Left ventricle myocardium superior (tissue), 1 donor: ENCODE measurements at places on chromosomes 2 and 18. TPM values are rescaled to one million over a fixed set of nuclear protein-coding genes. Genes with fewer than 3 reads are reported as not detected.

GRCh38 chr2:8454797-8455196 lies 227.1 kb upstream of the ID2 start:
- DNase-seq, result peak; percentile 50

DNA sequence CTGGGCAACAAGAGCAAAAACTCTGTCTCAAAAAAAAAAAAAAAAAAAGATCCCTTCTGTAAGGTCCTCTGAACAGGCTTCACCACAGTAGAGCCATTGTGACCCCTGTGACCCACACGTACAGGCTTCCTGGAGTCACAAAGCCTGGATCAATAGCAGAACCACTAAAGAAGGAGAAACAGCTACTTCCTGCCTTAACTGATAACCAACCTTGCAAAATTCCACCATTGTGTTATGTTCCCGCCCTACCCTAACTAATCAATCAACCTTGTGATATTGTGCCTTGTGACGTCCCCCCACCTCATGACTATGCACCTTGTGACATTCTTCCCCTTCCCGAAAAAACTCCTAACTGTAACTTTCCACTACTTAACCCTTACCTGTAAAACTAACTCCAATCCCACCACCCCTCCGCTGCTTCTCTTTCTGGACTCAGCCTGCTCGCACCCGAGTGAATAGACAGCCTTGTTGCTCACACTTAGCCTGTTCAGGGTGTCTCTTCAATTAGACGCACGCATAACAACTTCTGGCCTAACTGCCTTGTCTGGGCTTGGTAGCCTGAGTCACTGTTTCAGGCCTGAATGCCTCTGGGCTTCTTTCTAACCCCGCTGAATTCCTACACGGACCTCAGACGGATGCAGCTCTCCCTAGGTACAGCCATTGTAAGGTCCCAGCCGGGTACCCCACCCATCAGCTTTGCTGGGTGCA lies 13.9 kb downstream of the SCYGR8 start:
- DNase-seq, result no peak

GRCh38 chr2:150911766-150912280 lies 349.8 kb downstream of the RBM43 start:
- peak; percentile 49 for DNase-seq

GRCh38 chr2:19377717-19378116 lies 19.3 kb upstream of the OSR1 start:
- no peak for DNase-seq

DNA sequence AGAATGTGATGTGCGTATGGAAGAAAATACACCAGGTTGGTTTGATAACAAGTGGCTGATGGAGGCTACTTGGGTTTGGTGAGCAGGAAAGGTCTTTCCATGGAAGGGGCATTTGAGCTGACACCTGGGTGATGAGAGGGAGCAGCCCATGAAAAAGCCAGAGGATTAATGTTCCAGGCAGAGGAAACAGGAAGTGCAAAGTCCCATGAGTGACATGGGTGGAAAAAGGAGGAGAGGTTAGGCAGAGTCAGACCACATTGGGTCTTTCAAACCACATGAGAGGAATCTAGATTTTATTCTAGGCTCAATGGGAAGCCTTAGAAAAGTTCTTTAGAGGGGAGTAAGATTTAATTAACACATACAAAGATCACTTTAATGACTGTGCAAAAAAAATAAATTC lies 195.7 kb downstream of the LRATD1 start:
- DNase-seq, result no peak

DNA sequence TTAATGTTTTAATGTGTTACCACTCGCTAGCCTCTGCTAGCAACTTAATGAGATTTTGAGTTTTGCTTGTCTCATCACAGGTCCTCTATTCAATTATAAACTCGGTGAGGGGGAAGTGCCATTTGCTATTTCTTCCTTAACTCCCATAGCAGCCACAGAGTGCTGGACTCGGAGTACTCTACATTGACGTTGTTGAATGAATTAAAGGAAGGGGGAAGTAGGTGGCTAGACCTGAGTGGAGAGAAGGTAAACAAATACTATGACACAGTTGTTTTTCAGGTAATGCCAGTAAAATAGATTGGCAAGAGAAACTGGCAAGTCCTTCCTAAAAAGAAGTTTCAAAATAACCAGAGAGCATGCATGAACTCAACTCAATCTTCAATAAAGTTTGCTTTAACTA lies 339.3 kb downstream of the HRH4 start:
- no peak for DNase-seq

GRCh38 chr2:174112073-174112472 lies 136.3 kb downstream of the OLA1 start:
- DNase-seq, result no peak

GRCh38 chr2:196821195-196821594 lies 12.0 kb upstream of the C2orf66 start:
- no peak for DNase-seq

- no peak for DNase-seq
Measured at GRCh38 chr2:26448651-26449050, 29.3 kb downstream of the OTOF start.

GRCh38 chr18:71028285-71028762 lies 739.5 kb downstream of the SOCS6 start:
- no peak for DNase-seq

DNA sequence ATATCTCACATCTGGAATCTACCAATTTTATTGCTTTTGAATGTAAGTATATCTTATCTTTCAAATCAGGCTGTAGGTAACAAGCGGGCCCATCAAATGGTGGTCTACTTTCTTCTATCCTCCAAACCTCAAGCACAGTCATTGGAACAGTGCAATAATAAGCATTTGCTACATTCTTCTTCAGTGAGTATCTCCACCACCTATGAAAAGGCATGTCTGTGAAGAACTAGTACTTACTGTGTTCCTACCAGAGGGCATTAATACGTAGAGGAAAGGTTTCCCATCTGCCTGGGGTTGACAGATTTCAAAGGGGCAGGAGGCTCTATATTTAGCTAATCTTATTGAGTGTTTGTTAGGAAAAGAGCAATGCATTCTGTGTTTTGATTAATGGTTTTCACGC lies 411.1 kb downstream of the NCKAP5 start:
- DNase-seq, result no peak

GRCh38 chr18:13222856-13223281 lies 4.3 kb downstream of the LDLRAD4 start:
- DNase-seq, result peak; percentile 51

- DNase-seq, result no peak
Measured at GRCh38 chr2:140565756-140566155, 1565.1 kb downstream of the LRP1B start.

DNA sequence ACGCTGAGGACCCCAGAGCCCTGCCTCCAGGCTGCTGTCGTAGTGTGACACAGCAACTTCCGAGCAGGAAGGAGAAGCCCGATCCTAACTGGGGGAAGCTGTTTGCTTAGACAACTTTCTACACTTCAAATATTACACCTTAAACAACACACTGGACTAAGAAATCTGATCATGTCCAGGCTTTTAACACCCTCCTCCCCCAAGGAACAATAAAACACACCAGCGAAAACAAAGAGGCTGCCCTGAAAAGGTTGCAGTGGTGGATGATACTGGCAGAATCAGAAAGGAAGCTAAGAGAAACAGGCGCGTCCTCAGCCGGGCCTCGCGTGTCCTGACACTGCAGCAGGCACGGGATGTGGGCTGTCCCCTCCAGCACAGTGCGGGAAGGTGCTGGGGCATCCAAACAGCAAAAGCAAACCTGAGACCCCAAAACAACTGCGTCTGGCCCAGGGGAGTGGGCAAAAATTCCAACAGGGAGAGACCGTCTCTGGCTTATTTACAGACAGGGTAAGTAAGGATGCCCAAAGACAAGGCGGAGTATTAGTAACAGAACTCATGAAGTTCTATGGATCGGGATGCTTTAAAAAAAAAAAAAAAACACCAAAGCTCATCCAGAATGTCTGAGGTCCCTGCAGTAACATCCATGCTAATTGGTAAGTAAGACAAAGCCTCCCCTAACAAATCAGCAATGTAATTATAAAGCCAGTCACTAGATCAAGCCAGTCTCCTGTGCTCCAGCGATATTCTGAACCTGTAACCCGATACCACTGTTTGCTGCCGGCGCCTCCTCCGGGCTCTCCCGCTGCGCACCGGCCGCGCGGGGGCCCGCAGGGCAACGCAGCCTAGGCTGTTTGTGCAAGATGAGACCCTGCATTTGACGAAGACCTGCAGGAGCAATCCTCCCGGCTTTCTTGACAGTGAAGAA lies 9.0 kb downstream of the SERTAD2 start:
- peak; percentile 85 for DNase-seq

DNA sequence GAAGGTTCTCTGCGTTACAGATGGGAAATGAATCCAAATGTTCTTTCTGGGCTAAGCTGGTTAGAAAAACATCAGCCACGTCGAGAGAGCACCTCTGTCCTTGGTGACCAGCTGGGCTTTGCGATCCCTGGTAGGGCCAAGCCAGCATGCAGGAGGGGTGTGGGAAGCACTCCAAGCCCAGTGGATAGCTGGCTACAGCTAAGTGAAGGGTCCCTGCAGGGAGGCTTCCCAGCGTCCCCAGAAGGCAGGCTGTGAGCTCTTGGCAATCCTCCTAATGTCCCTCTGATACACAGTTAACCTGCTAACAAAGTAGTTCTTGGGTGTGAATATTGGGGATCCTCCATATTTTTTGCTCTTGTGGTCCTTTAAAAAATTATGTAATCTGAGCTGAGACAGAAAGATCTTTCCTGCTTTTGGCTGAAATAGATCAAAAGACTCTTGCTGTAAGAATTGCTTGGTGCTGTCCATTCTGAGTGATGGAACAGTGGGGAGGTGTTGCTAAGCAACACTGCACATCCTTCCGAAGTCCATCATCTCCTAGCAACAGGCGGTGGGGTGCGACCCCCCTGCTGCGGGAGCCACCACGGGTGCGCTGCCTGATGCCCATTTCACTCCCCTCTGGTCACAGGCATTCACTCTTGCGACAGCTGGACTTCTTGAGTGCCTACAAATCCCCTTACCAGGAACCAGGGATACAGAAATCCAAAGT lies 88.5 kb upstream of the UXS1 start:
- no peak for DNase-seq

DNA sequence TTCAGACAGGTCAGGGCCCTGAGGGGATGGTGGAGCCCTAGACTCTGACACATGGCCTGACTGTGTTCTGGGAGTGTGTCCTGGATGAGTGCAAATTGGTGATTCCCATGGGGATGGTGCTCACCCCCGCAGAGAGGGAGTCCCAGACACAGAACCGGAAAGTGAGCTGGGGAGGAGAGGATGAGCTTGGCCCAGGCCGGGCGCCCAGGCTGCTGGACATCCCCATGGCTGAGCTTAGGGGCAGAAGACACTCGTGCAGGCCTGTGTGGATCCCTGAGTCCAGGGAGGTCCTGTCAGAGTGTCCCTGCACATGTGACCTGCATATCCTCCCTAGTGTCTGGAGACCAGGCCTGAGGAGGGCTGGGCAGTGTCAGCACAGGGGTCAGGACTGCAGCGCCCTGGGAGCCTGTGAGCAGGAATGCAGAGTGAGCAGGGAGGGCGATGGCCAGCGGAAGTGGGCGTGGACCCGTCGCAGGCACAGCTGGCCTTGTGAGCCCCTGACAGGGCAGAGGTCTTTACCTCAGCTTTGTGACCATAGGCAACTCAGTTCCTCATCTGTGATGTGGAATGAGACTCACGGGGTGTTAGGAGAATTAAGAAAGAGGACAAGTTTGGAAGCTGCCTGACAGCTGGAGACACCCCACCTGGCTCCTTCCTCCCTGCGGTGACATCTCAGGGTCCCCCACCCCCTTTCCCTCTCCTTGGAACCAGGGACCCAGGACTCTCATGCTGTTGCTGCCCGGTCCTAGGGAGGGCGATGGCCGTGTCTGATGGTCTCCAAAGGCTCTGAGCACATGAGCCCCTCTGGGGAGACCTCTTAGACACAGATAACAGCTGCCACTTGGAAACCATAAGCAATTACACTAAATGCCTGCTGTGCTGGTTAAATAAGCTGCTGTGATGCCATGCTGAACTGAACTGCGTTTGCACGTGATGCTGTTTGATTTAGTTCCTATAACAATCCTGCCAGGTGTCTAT lies 62.6 kb upstream of the HS6ST1 start:
- no peak for DNase-seq

GRCh38 chr18:39751921-39752320 lies 2186.3 kb upstream of the CELF4 start:
- DNase-seq, result no peak

GRCh38 chr2:102376052-102376591 lies 20.5 kb downstream of the IL18R1 start:
- no peak for DNase-seq

DNA sequence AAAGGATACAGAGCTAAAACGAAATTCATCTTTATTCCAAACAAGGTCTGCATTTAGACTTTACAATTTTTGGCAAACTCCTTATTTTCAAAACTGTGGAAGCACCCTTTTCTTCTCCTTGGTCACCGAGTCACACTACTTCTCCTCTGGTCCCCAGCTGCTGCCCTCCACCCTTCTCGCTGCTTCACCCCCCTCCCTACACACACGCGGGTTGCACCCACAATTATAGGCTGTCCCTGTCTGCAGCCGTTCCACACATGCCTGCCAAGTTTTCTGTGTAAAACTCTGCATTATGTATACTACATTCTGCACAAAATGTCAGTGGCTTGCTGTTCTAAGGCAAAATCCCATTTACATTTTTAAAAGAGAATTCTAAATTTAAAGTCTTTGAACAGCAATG lies 63.5 kb downstream of the PTPN2 start:
- no peak for DNase-seq

GRCh38 chr2:46866770-46867246 lies 48.8 kb downstream of the MCFD2 start:
- DNase-seq, result peak; percentile 53

DNA sequence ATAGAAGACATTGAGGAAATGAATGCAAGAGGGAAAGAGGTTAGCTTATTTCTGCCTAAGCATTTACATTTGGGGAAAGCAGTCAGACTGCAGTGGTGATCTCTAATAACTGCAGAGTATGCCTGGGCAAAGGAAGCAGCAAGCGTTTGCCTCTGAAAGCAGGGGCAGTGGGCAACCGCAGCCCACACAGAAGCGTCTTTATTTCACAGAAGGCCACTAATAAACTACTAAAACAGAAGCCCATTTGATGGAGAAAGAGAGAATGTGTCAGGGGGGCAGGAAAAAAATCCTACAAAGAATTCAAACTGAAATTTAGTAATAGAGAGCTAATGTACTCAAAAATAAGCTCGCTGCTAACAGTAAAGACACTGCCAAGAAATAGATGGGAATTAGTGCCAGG lies 53.1 kb downstream of the LRRTM4 start:
- no peak for DNase-seq

GRCh38 chr2:5594249-5594695 lies 97.9 kb upstream of the SOX11 start:
- no peak for DNase-seq

DNA sequence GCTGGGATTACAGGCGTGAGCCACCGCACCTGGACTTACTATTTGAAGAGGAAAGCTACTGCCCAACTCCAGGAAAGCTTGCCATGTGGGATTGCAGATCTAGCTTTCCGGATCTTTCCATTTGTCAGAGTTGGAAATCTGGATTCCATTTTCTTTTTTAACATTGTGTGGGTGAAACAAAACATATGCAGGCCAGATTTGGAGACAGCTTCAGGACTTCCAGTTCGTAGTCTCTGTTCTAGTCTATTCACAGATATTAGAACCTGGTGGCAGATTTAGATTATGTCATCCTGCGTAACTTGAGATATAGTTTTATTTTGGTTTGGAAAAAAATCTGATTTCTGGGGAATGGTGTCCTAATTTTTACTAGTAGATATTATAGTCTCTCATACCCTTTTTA lies 70.5 kb downstream of the ZNF236 start:
- no peak for DNase-seq

CFAP65 gene
- not detected for total RNA-seq

CHMP1B gene
- 30.1 TPM for total RNA-seq

SNTG2 gene
- 0.77 TPM for total RNA-seq

SCYGR6 gene
- total RNA-seq, result not detected

GPR155 gene
- total RNA-seq, result 16.6 TPM

AGXT gene
- total RNA-seq, result 0.12 TPM

MAL gene
- 3.9 TPM for total RNA-seq

UGT1A5 gene
- total RNA-seq, result not detected
